ENCODE measurements at places on chromosomes 4 and X. TPM values are rescaled to one million over a fixed set of nuclear protein-coding genes. Genes with fewer than 3 reads are reported as not detected.

The HGFAC gene
- under 0.01 TPM for total RNA-seq

The BRCC3 gene
- 9.3 TPM for total RNA-seq

The SH3D19 gene
- 34.0 TPM for total RNA-seq

The SORCS2 gene
- 0.79 TPM for total RNA-seq

The CXorf49 gene
- not detected for total RNA-seq

The CDX4 gene
- not detected for total RNA-seq

The MAP9 gene
- total RNA-seq = 3.7 TPM

The FGG gene
- total RNA-seq = not detected

The UBE2K gene
- 10.6 TPM for total RNA-seq

The MGARP gene
- 4.0 TPM for total RNA-seq

The GALNTL6 gene
- total RNA-seq = not detected

The PTPN13 gene
- total RNA-seq = 64.7 TPM

The PAQR3 gene
- 6.4 TPM for total RNA-seq

The SPIN2B gene
- 12.6 TPM for total RNA-seq

The CENPVL2 gene
- not detected for total RNA-seq

The TLL1 gene
- not detected for total RNA-seq

The CTAG2 gene
- not detected for total RNA-seq

The PITX2 gene
- 1.3 TPM for total RNA-seq

The DAPP1 gene
- total RNA-seq = 0.09 TPM

The SYTL5 gene
- total RNA-seq = 1.6 TPM

The TCEAL7 gene
- 74.1 TPM for total RNA-seq

The ZC4H2 gene
- 4.6 TPM for total RNA-seq

All from bronchial smooth muscle cell (primary cell).